Forelimb muscle (tissue), 1 donor: ENCODE measurements at places on chromosomes 3 and 15. TPM values are rescaled to one million over a fixed set of nuclear protein-coding genes. Genes with fewer than 3 reads are reported as not detected.
A peak's percentile ranks its signal among the peaks of the same experiment; 100 is the strongest.

DNA sequence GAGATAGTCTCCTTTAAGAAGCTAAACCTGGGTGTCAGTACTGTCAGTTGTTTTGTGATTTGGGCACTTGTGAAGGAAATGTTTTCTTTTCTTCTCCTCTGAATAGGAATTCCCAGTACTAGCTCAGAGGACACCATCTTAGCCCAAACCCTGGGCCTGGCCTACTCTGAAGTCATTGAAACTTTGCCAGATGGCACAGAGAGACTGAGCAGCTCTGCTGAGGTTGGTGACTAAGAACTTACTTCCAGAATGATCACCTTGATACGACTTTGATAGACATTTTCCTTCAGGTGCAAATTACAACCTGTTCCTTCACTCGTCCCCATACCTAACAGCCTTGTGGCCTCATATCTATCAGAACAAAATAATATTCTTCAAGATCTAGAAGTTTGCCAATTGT lies 100.2 kb downstream of the LARS2 start:
- no peak for DNase-seq

GRCh38 chr3:18208856-18209255 lies 216.3 kb downstream of the SATB1 start:
- no peak for DNase-seq

- DNase-seq: no peak
Measured at GRCh38 chr3:45748068-45748467, 48.3 kb downstream of the SLC6A20 start.

GOLGA6L2 gene
- not detected for polyA plus RNA-seq

IMP3 gene
- 30.2 TPM for polyA plus RNA-seq

XCR1 gene
- 0.27 TPM for polyA plus RNA-seq

DNA sequence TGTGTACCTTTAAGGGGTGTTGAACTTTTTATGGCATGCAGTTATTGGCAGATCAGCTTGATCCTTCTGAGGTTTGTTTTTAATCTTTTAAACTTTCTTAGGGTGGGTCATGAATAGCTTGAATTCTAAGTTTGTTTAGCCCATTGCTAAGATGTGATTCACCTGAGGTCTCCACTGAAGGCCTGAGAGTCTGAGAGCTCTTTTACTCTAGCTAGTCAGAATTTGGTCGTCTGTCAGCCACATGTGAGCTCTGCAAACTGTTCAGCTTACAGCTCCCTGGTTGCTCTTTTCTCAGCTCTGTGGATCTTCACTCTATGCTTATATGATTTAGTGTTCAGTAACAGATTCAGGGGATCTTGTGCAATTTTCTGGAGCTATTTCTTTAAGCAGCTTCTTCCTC lies 161.3 kb downstream of the ABHD5 start:
- DNase-seq: no peak

DNA sequence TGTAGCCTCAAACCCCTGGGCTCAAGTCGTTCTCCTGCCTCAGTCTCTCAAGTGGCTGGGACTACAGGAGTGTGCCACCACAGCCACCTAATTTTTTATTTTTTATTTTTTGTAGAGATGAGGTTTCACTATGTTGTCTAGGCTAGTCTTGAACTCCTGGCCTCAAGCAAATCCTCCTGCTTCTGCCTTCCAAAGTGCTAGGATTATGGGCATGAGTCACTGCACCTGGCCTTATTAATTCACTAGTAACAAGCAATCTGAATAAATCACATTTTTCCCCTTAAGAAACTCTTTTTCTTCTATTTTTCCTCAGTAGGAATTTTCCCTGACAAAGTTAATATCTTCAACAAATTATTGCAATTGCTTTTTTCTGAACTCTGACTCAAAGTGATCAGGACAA lies 336.9 kb downstream of the NLGN1 start:
- DNase-seq: no peak

DNA sequence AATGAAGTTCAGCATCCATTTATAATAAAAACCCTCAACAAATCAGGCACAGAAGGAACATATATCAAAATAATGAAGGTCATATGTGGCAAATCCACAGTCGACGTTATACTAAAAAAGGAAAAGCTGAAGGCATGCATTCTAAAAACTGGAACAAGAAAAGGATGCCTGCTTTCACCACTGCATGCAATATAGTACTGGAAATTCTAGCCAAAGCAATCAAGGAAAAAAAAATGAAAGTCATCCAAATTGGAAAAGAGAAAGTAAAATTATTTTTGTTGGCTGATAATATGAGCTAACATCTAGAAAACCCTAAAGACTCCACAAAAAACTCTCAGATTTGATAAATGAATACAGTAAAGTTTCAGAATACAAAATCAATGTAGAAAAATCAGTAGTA lies 1123.2 kb downstream of the TBL1XR1 start:
- no peak for DNase-seq

DNA sequence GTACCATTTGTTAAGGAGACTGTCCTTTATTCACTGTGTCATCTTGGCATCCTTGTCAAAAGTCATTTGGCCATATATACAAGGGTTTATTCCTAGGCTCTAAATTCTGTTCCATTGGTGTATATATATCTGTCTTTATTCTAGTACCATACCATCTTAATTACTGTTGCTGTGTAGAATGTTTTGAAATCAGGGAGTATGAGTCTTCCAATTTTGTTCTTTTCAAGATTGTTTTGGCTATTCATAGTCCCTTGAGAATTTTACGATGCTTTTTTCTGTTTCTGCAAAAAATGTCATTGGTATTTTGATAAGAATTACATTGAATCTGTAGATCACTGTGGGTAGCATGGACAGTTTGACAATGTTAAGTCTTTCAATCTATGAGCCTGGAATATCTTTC lies 28.7 kb downstream of the PFN2 start:
- DNase-seq: no peak

ANXA2 gene
- polyA plus RNA-seq: 362 TPM

ATP13A5 gene
- 0.63 TPM for polyA plus RNA-seq

MME gene
- polyA plus RNA-seq: 7.7 TPM

GRCh38 chr3:13642597-13642996 lies 93.7 kb downstream of the FBLN2 start:
- no peak for DNase-seq

- DNase-seq: no peak
Measured at GRCh38 chr3:165196577-165197480, 645 bp upstream of the SLITRK3 start.

GRCh38 chr15:94584833-94585244 lies 353.5 kb downstream of the MCTP2 start:
- no peak for DNase-seq

- DNase-seq: no peak
Measured at GRCh38 chr15:70244978-70245542, 147.3 kb upstream of the TLE3 start.

- peak; percentile 86 for DNase-seq
Measured at GRCh38 chr15:35305946-35306345, 220.9 kb upstream of the NANOGP8 start.

DNA sequence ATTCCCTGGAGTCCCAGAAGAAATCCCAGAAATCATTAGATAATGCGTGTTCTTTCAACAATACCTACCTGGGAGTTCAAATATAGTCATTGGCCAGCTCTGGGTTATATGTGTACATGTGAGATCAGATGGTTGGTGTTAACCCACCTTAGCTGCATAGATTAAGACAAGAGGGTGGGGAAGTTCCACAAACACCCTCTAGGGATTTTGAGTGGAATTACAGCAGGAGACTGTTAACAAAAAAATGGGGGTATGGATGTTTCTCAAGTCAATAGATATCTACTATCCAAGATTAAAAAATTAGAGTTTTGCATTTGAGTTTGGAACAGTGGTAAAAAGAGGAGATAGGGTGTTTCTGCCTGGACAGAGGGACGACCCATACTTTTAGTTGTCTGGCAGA lies 282.5 kb upstream of the CNTN3 start:
- no peak for DNase-seq

CAND2 gene
- polyA plus RNA-seq: 59.0 TPM

DNA sequence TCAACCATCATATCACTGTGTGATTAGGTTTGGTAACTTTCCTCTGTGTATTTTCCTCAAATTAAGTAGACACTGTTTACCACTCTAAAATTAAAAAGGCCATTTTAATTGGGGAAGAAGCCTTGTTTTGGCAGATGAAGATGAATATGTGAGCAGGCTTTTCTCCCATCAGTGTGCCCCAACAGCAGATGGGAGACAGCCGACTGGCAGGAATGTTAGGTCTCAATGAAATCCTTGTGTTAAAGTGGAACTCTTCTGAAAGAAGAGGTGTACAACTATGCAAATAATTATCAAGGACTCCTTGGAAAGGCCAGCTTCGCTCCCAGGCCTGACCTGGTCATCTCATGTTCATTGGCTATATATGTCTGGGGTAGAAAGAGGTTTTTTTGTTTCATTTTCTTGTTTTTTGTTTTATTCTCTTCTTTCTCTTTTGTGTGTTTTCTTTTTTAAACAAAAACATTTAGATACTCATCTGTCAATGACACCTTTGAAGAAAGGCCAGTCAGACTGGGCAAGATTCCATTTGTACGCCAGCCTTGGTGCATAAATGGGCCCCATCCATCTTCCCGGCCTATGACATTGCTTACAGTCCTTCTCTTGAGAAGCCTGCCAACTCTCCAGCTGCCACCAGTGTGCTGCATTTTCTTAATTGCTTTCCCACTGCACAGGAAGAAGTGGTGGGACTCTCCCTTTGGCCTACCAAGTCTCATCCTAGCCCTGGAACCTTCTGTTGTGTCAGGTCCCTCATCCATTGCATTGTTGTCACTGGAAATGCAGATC lies 25.8 kb downstream of the LRTM1 start:
- DNase-seq: no peak

DNA sequence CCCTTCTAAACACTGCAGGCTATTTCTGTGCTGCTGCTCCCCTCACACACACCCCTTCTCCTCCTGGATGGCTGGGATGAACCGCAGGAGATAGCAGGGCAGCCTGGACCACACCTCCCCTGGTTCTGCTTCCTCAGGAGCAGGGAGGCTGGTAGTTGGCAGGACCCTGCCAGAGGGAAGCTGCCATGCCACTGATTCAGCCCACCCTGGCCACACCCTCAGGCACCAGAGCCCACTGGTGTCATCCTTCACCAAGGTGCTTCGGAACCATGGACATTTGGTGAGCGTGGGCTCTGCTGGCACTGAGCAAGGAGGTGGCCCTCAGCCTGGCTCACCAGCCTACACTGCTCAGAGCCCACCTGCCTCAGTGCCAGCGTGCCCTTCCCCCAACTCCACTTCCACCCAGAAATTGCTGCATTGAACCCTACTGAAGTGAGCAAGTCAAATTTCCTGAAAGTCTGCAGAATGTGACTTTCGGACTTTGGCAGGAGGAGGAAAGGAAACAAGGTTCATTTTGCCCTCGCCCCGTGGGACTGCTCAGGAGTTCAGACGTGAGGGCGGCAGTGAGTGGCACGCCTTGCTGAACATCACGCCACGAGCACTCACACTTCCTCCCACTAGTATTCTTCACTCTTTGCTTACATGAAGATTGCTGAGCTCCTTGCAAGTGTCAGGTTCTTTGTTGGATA lies 26.3 kb downstream of the BMF start:
- DNase-seq: no peak

GRK7 gene
- polyA plus RNA-seq: 0.10 TPM

CHST14 gene
- 33.8 TPM for polyA plus RNA-seq

DNA sequence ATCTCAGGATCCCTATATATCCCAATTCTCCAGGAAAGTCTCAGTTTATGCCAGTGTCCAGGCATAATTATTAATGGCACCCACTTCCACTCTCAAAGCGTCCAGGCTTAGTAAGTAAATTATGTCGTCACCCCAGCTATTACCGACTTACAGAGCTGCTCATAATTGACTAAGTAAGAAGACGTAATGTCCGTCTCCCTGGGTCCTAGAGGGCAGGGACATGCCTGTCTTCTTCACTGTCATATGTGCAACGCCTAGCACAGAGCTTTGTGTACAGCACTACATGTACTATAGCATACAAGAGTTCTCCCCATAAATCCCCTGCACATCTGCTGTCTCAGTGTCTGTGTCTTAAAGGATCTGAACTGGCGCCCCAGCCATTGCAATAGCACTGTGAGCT lies 23.9 kb upstream of the HRH1 start:
- no peak for DNase-seq

GRCh38 chr3:1252061-1252430 lies 159.2 kb downstream of the CNTN6 start:
- DNase-seq: no peak

GRCh38 chr3:69322158-69322509 lies 63.8 kb downstream of the FRMD4B start:
- DNase-seq: no peak

FBXL22 gene
- 33.6 TPM for polyA plus RNA-seq

- DNase-seq: no peak
Measured at GRCh38 chr3:195870442-195870841, 37.9 kb downstream of the TNK2 start.

DNA sequence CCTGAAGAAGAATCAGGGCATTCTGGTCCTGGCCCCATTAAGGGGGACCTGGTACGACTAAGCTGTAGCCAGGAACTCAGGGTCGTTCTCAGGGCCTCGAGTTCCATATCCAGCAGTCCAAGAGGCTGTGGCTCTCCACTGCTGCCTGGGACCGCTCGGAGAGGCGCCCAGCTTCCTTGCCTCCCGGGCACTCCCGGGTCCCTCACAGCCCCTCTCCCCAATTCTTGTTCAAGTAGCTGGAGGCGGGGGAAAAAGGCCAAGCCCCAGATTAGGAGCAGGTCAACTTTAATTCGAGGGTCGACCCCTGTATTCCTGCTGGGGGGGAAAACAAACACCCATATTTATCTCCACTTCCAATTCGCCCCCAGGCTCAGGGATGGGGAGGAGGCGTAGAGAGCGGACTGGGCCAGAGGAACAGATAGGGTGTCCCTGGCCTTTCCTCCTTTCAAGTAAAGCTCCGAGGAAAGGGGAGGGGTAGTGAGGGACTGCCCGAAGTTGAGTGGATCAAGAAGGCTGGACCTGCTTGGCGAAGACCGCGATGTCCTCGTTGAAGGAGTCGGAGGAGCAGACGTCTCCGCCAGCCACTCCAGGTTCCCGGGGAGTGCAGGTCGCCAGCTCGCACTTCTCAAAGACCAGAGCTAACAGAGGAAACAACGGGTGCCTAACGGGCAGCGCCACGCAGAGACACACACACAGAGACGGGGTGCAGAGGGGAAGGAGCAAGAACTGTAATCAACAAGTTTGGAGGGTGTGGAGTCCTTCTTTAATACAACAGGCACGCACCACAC lies 4.4 kb downstream of the MEIS2 start:
- DNase-seq: no peak

AADACL2 gene
- not detected for polyA plus RNA-seq
